ENCODE measurements at places on chromosomes 2 and 18.

- DNase-seq = no peak
These were observed 20.6 kb downstream of the TEX44 start for GRCh38 chr2:231613331-231613662.

- no peak for DNase-seq
These were observed 56.5 kb upstream of the CREB1 start for GRCh38 chr2:207473049-207473930.

GRCh38 chr2:229857634-229858033 lies 64.2 kb downstream of the TRIP12 start:
- no peak for DNase-seq

- DNase-seq = no peak
These were observed 26.1 kb upstream of the RBM44 start for GRCh38 chr2:237772513-237772912.

DNA sequence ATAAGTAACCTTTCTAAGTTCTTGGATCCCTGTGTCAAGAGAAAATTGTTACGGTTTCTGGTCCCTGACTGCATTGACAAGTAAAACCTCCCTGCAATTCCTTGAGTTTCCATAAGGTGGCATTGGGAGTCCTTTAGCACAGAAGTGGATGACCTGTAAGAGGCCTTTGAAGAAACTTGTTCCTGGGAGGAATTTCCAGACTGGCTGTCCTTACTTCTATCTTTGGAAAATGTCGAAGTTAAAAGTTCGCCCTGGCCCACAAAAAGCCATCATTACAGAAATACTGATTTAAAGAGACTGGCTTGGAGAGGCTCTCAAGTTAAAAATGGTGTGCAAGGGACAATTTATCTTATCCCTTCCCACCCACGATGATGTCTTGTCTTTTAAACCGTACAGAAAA lies 218.4 kb downstream of the CDH20 start:
- no peak for DNase-seq

- DNase-seq = no peak
These were observed 370.3 kb downstream of the SETBP1 start for GRCh38 chr18:45050712-45051601.
